ENCODE measurements at places on chromosomes 5 and 9.

GRCh38 chr5:174317256-174317894 lies 271.9 kb downstream of the NSG2 start:
- DNase-seq, result peak; percentile 15

- DNase-seq, result peak; percentile 44
Observed at GRCh38 chr5:152142840-152143469, 218.3 kb upstream of the GLRA1 start.

DNA sequence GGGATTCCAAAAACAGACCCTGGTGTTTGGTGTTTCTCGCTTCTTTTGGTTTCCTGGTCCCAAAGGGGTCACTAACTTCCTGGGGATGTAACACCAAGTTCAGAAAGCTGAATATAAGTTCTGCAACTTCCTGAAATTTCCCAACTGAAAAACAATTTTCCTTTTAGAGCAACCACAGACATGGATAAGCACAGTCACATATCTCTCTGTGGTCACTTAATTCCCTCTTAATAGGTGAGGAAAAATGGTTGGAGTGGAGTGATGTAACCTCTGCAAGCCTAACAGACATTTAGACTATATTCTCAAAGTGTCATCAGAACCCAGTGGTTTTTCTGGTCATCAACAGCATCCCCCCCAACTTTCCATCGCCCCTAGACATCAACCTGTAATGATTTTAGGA lies 135.3 kb downstream of the PRELID2 start:
- no peak for DNase-seq

GRCh38 chr9:3507395-3508077 lies 18.3 kb downstream of the RFX3 start:
- no peak for DNase-seq

- no peak for DNase-seq
Observed at GRCh38 chr5:138037271-138037670, 4.4 kb upstream of the FAM13B start.

- peak; percentile 72 for DNase-seq
Observed at GRCh38 chr5:143435210-143435657, 31.7 kb upstream of the NR3C1 start.

GRCh38 chr5:51396797-51397196 lies 13.5 kb downstream of the ISL1 start:
- DNase-seq, result no peak

DNA sequence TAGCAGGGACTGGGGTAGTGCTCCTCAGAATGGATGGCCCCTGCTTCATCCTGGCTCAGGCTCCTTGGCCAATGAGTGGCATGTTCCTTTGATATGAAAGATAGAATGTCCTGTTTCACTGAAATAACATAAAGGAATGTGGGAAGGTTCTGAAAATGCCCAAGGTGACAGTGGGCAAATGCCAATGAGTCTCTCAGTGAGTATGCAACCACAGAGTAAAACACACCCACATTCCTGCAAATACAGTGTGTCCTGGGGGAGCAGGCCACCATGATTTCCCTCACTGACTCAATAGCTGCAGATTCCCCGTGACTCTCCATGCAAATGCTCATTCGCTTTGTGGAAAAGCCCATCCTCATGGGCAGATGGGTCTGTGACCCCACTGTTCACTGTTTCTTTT lies 36.4 kb downstream of the ZNF366 start:
- DNase-seq, result no peak

GRCh38 chr9:82883436-82883835 lies 179.5 kb downstream of the RASEF start:
- no peak for DNase-seq

GRCh38 chr5:100900142-100900795 lies 2.8 kb downstream of the ST8SIA4 start:
- no peak for DNase-seq

DNA sequence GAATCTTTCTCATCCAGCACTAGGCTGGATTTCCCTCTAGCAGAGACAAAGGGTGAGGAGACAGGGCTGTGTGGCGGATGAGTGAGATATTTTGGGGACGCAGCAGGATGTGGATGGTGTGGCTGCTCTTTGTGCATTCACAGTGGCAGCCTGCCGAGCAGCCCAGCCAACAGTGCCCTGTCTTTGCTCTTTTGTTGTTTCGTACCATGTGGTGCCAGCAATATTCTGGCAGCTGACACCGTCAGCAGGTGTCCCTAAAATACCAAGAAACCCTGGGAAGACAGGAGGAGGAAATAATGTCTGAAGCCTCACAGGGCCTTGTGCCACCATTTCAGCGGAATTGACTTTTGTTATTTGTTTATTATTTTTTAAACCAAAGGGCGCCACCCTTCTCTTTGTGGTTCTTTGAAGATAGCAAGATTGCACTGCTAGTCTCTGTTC lies 141.4 kb downstream of the CCDC192 start:
- no peak for DNase-seq

DNA sequence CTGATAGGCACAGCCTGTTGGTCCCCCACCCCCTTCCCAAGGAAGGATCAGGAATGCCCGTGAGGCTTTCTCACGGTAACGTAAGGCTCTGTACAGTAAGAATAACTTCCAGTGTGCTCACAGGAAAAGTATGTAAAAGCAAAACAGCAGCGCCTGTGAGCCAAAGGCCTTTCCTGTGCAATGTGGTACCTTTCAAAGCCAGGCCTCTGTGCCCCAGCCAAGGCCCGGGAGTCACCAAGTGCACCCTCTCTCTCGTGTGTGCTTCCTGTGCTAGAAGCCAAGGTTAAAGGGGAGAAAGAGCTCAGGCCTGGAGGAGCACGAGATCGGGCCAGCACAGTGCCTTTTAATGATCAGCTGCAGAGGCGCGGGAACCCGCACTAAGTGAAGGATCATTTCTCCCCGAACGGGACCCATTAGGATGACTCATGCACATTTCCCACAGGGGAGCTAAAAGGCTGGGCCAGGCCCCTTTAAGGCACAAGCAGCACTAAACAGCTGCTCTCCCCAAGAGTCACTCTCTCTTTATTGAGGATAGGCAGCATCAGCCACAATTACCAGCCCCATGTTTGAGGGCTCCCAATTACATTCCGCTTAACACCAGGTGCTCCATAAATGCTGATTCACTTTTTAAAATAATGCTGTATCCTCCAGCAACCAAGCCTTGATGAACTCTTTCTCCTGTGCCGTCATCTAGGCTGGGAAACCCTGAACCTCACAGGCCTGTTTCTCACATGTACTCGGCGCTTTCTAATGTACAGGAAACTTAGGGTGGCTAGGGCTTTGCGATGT lies 42.8 kb downstream of the SHB start:
- no peak for DNase-seq

DNA sequence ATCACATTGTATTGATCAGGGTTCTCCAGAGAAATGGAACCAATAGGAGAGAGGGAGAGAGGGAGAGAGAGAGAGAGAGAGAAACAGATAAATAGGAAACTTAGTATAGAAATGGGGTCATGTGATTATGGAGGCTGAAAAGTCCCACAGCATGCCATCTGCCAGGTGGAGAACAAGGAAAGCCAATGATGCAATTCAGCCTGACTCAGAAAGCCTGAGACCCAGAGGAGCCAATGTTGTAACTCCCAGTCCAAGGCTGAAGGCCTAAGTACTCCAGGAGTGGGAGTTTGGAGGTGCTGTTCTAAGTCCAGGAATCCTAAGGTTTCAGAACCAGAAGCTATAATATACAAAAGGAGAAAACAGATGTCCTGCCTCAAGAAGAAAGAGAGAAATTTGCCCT lies 48.4 kb upstream of the ISOC1 start:
- DNase-seq, result no peak

DNA sequence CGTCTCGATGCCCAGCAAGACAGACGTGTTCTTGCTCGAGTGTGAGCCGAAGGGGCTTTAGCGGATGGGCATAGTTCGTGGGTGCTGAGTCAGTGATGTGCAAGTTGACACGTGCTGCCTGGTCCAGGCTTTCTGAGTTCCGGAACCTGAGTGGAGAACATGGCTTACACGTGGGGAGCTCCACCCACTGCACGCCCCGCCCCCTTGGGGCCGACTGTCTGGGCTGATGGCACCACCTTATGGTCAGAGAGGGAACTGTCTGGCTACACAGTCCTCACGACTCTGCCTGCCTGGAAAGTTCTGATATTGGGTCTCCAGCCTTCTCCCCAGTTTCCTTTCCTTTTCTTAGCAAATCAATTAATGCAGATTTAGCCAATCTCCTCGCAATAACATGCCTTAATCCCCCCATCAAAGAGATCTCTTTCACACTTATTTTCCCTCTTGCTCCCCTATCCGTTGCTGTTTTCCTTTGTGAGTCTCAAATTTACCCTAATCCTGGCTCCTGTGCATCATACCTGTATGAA lies 3.8 kb upstream of the STC2 start:
- DNase-seq, result peak; percentile 79

DNA sequence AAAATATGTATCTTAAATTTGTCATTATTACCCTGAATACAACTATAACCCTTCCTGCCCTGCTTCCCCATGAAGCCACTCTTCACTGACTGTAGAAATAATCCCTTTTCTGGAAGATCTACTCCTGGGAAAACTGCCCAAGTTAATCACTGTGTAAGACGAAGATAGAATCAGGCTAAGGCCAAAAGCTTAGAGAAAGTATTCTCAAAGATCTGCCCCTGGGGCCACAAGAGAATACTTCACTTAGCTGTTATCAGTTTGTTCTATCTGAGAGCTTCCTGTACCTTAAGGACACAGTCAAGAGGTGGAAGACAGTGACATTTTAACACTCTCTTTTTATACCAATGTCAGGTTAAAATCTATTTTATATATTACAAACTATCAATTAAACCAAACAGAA lies 33.8 kb downstream of the RNF145 start:
- DNase-seq, result no peak

- no peak for DNase-seq
Observed at GRCh38 chr5:60229691-60230185, 336.2 kb upstream of the PDE4D start.

- no peak for DNase-seq
Observed at GRCh38 chr9:14136646-14137370, 177.1 kb downstream of the NFIB start.

- no peak for DNase-seq
Observed at GRCh38 chr9:136512651-136513071, 29.8 kb upstream of the SEC16A start.

- DNase-seq, result no peak
Observed at GRCh38 chr5:156526081-156526925, 199.3 kb downstream of the SGCD start.

DNA sequence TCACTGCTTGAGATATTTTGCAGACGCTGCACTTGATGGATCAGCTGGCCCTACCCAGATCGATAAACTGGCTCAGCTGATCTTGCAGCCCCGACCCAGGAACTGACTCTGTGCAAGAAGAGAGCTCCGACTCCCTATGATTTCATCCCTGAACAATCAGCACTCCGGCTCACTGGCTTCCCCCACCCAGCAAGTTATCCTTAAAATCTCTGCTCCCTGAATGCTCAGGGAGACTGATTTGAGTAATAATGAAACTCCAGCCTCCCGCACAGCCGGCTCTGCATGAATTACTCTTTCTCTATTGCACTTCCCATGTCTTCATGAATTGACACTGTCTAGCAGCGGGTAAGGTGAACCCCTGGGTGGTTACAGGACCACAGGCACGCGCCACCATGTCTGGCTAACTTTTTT lies 16.9 kb upstream of the NANS start:
- no peak for DNase-seq

- DNase-seq, result no peak
Observed at GRCh38 chr5:801472-801871, 16.9 kb upstream of the ZDHHC11B start.

- DNase-seq, result no peak
Observed at GRCh38 chr9:106404137-106404536, 458.8 kb upstream of the ZNF462 start.

DNA sequence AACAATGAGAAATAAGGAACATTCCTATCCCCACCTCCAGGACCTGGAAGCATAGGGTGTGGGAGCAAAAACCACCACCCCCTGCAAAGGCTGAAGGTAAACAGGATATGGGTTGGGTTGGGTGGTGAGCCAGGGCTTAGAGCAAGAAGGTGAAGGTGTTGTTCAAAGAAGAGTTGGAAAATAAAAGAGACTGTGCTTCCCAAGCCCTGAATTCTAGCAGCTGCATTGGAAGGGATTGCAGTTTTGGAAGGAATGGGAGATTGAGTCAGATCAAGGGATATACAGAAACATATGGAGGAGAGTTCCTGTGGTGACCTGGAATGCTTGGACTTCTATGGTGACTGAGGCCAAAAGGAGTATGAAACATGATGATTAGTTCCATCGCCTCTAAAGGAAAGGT lies 24.7 kb upstream of the MTAP start:
- DNase-seq, result no peak

DNA sequence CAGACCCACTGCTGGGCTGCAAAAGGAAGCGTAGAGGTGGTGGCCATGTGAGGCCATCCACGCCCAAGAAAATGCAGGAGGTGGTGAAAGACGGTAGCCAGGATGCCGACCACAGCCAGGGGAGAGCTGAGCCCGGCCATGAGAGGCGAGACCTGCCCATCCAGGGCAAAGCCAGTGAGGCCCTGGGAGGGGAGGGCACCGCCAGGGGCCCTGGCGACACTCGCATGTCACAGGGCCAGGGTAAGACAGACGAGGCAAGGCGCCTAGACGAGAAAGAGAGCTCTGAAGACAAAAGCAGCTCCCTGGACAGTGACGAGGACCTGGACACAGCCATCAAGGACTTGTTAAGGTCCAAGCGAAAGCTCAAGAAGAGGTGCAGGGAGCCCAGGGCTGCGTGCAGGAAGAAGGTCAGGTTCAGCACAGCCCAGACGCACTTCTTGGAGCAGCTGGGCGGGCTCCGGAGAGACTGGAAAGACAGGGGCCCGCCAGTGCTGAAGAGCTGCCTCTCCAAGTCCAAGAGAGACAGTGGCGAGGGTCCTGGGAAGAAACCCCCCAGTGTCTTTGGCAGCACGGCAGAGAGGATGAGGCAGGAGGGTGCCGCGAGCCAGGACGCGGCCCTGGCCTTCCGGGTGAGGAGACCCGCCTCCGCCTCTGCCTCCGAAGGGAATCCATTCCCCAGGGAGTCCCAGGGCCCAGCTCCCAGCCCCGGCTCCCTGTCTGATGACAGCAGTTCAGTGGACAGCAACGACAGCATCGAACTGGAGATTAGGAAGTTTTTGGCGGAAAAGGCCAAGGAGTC lies 6.9 kb downstream of the PPP1R26 start:
- no peak for DNase-seq

GRCh38 chr5:139180850-139181249 lies 17.3 kb downstream of the SIL1 start:
- no peak for DNase-seq

GRCh38 chr9:128863647-128864046 lies 18.1 kb downstream of the KYAT1 start:
- peak; percentile 78 for DNase-seq

- DNase-seq, result no peak
Observed at GRCh38 chr9:77533671-77534070, 114.5 kb downstream of the GNA14 start.

DNA sequence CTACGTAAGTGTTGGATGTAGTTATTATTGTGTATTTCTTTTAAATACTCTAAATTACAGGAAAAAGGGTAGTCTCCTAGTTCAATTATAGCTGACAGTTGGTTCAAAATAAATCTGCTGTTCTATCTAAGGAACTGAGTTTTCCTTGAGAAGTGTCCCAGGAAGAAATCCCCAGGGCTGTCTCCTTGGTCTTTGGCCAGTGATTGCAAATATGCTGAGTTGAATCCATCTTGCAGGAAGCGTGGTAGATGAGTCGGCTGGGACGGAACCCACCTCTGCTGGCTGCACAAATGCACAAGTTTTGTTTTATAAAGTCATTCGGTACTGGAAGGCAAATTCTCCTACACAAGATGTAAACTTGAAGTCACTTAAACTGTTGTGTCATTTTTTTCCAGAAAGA lies 30.2 kb upstream of the HOMER1 start:
- no peak for DNase-seq
